ENCODE measurements at places on chromosomes 5 and 9. TPM values are rescaled to one million over a fixed set of nuclear protein-coding genes. Genes with fewer than 3 reads are reported as not detected.
A peak's percentile ranks its signal among the peaks of the same experiment; 100 is the strongest.

GRCh38 chr5:141560151-141560550 lies 58.6 kb downstream of the DIAPH1 start:
- no peaks in the 10 kb centered on the region for H3K36me3 ChIP-seq
- DNase-seq = peak; percentile 38
- peak overlapping the region; percentile 12 for H3K4me3 ChIP-seq

- no peaks in the 10 kb centered on the region for H3K27me3 ChIP-seq
- no peak for DNase-seq
- no peak overlapping the region for H3K27ac ChIP-seq
- H3K4me1 ChIP-seq = peaks cover 3% of the 10 kb centered on the region
Measured at GRCh38 chr5:75498208-75498777, 13.1 kb downstream of the CERT1 start.

- no peaks in the 10 kb centered on the region for H3K27me3 ChIP-seq
- H3K4me3 ChIP-seq = no peak overlapping the region
- H3K36me3 ChIP-seq = no peaks in the 10 kb centered on the region
- no peak for DNase-seq
- H3K4me1 ChIP-seq = no peaks in the 10 kb centered on the region
Measured at GRCh38 chr5:6246820-6247437, 131.4 kb downstream of the MED10 start.

Gene SHROOM1
- total RNA-seq = 4.3 TPM

GRCh38 chr9:93132946-93133680 lies 938 bp downstream of the NINJ1 start:
- peaks cover 12% of the 10 kb centered on the region for H3K4me1 ChIP-seq
- peak overlapping the region; percentile 87 for H3K4me3 ChIP-seq
- H3K27ac ChIP-seq = no peak overlapping the region
- peak; percentile 54 for DNase-seq
- no peaks in the 10 kb centered on the region for H3K36me3 ChIP-seq
- H3K27me3 ChIP-seq = peaks cover 9% of the 10 kb centered on the region

DNA sequence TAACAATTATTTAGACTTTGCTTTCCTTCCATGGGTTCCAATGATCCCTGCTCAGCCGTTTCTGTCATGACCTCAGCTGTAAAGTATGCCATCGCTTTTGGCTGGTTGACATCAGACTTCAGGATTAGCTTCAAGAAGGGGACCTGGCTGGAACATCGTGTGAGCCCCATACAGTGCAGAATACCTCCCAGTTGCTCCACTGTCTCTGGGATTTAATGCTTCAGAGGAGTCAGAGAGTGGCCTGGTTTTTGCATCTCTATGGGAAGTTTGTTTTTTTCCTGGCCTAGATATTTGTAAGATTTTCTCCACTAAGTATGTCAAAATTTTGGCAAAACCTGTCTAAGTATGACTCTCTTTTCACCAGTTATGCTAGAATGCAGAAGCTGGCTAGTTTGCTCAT lies 216.9 kb downstream of the GABBR2 start:
- no peaks in the 10 kb centered on the region for H3K4me1 ChIP-seq
- no peaks in the 10 kb centered on the region for H3K36me3 ChIP-seq
- DNase-seq = no peak
- H3K27ac ChIP-seq = no peak overlapping the region

Gene SRA1
- total RNA-seq = 38.4 TPM

DNA sequence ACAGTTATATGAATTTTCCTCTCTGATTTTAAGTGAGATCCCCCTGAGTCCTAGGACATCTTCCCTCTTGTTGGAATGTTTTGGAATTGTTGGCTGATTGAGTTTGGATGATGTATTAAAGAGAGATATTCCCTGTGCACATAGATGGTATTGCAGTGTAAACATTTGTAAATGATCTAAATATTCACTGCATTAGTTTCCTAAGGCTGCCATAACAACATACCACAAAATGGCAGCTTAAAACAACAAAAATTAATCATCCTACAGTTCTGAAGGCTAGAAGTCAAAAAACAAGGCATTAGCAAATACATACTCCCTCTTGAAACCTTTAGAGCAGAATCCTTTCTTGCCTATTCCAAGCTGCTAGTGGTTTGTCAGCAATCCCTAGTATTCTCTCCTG lies 38.0 kb upstream of the MROH2B start:
- no peaks in the 10 kb centered on the region for H3K36me3 ChIP-seq
- no peak overlapping the region for H3K27ac ChIP-seq
- H3K4me3 ChIP-seq = no peak overlapping the region
- DNase-seq = no peak
- H3K4me1 ChIP-seq = no peaks in the 10 kb centered on the region

Gene GMCL2
- 0.07 TPM for total RNA-seq

DNA sequence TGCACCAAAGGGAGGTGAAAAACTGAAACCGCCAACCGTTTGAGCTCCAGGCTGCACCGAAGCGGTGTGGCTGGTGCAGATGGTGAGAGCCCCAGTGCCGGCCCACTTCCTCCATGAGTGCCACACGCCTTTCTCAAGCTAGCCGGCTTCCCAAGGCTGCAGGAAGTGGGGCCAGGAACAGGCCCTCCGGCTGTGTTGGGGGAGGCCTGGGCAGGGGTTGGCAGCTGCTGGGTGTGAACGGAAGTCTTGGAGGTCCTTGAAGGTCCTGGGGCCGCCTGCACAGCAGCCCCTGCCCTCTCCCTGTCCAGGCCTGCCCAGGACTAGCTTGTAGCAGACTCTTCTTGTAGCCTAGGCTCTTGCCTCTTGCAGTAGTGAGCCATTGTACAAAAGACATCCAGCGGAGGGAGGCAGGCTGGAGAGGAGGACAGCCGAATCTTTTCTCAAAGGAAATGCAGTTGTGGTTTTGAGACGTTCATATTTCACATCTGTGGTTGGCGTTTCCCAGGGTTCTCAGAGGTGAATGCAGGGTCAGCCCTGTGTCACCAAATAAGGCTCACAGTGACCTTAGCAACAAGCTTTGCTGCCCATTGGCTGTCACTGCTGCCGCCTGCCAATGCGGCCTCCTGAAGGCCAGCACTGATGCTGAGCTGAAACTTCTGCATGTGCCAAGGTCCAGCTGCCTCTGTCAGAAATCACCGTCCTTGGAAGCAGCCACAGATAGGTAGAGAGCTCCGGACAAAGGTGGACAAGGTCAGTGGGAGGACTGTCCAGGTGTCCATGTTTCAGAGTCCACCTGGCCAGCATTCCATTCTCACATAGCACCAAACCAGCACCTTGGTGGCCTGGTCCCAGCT lies 23.9 kb downstream of the IRF1 start:
- no peaks in the 10 kb centered on the region for H3K36me3 ChIP-seq
- H3K4me1 ChIP-seq = peaks cover 16% of the 10 kb centered on the region
- no peak overlapping the region for H3K27ac ChIP-seq
- DNase-seq = no peak

Gene CA9
- total RNA-seq = not detected

DNA sequence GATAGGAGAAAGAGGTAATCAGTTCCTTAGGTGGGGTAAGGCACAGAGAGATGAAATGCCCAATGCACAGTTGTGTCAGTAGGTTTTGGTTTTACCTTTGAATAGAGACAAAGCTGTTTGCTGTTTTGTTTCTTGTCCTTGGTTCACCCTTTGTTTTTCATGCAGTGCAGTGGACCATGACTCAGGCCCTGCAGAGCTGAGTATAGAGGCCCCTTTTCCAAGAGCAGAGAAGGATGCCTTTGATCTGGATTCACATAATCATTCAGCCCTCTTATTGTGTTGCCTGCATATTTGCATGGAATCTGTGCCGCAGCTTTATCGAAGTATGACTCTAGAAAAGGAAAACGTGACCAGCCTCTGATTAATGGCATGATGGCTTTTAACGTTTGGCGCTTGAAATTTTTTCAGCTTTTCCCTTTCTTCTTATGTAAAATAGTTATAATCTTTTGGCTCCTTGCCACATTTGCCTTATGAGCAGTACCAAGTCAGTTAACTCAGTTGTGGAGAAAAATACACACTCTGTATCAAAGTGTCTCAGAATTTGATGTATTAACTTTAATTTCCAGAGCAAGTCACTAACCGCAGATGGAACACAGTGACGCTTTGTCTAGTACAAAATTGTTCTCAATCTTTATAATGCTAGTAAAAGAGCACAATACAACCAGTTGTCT lies 197.6 kb downstream of the KDM4C start:
- peak; percentile 19 for DNase-seq
- peaks cover 19% of the 10 kb centered on the region for H3K4me1 ChIP-seq
- peak overlapping the region; percentile 30 for H3K27ac ChIP-seq
- H3K36me3 ChIP-seq = no peaks in the 10 kb centered on the region
- H3K4me3 ChIP-seq = no peak overlapping the region
- H3K27me3 ChIP-seq = no peaks in the 10 kb centered on the region

Gene CHSY3
- total RNA-seq = 2.3 TPM

DNA sequence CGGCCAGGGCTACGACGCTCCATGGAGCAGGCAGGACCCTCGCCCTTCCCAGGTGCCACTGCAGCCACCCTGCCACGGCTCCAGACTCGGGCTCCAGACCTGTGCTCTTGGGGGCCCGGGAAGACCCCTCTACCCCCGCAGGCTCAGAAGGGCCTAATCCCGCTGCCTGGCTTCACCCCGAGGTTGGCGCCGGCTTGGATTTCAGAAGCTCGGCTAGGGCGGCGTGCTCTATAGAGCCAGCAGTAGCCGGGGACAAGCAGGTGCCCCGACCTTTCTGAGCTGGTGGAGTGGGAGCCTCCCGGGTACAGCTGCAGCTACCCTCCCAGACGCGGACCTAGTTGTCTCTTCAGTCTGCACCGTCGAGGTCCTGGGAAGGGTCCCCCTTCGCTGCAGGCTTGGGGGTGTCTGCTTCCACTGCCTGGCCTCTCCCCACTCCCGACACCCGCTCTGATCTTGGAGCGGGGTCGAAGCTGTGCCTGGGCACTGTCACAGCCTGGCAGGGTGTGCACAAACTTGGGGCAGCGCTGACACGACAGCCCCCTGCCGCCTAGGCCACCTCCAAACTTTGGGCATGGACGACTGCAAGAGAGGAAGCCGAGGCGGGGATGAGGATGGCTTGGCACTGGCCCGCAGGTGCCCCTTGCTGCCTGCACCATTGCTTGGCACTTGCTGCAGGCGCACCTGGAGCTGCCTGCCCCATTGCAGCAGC lies 1366.1 kb upstream of the CDH9 start:
- peaks cover 3% of the 10 kb centered on the region for H3K36me3 ChIP-seq
- no peak overlapping the region for H3K27ac ChIP-seq
- H3K4me1 ChIP-seq = no peaks in the 10 kb centered on the region
- H3K27me3 ChIP-seq = no peaks in the 10 kb centered on the region
- DNase-seq = no peak
- H3K4me3 ChIP-seq = no peak overlapping the region

Gene PSD2
- total RNA-seq = 0.10 TPM

Measured in GM23338 (cell line).